Activated naive CD8-positive, alpha-beta T cell treated with anti-CD3 and anti-CD28 coated beads, Interleukin-2, amount 50 U/mL, for 24 hours (primary cell): ENCODE measurements at places on chromosomes 11 and 22.

- H3K36me3 ChIP-seq: no peaks in the 10 kb centered on the region
- no peak overlapping the region for H3K27ac ChIP-seq
- DNase-seq: no peak
These were observed 232.6 kb downstream of the FAT3 start for GRCh38 chr11:92457250-92457649.

DNA sequence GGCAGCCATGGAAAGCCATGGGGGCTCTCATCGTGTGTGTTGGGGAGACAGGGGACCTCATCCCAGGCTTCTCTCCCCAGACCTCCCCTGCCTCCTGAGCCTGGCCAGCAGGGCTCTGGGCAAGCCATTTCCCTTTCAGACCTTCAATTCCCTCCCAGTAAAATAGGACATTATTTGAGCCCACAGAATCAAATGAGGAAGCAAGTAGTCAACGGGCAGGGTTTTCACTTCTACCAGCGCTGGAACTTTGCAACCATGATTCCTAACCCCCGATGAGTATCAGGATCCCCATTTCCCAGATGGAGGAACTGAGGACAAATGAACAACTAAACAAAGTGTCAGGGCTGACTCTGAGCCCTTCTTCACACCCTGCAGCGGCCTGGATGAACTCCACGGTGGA is 48.9 kb upstream of the TCF20 start:
- DNase-seq: no peak
- H3K27me3 ChIP-seq: peaks cover 4% of the 10 kb centered on the region
- H3K4me3 ChIP-seq: no peak overlapping the region
- H3K27ac ChIP-seq: no peak overlapping the region
- peaks cover 27% of the 10 kb centered on the region for H3K4me1 ChIP-seq

GRCh38 chr11:7582338-7582985 is 68.7 kb downstream of the PPFIBP2 start:
- H3K36me3 ChIP-seq: peaks cover 3% of the 10 kb centered on the region
- no peak overlapping the region for H3K4me3 ChIP-seq
- no peak overlapping the region for H3K27ac ChIP-seq
- peaks cover 18% of the 10 kb centered on the region for H3K4me1 ChIP-seq

GRCh38 chr11:95140397-95141033 is 50.9 kb downstream of the ENDOD1 start:
- no peak overlapping the region for H3K4me3 ChIP-seq
- H3K4me1 ChIP-seq: peaks cover 30% of the 10 kb centered on the region
- H3K36me3 ChIP-seq: no peaks in the 10 kb centered on the region
- peaks cover 10% of the 10 kb centered on the region for H3K27me3 ChIP-seq
- DNase-seq: no peak
- H3K27ac ChIP-seq: no peak overlapping the region

DNA sequence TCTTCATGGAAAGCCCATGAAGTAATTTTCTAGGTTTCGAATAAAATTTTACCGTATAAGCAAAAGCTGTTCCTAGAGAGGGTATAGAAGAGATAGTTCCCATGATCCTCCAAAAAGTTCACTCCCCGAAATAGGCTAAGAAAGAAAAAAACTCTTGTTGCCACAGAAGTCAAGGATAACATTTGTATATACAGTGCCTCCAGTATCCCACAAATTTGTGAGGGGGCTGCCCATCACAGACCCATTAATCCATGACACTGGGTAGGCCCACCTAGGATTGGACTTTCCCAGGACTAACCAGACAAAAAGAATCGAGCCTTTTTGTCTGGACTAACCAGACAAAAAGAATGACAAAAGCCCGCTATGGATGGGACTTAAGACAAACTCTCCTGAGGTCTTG is 233.0 kb downstream of the DDX10 start:
- no peaks in the 10 kb centered on the region for H3K27me3 ChIP-seq
- peaks cover 13% of the 10 kb centered on the region for H3K4me1 ChIP-seq
- H3K27ac ChIP-seq: no peak overlapping the region
- DNase-seq: no peak

DNA sequence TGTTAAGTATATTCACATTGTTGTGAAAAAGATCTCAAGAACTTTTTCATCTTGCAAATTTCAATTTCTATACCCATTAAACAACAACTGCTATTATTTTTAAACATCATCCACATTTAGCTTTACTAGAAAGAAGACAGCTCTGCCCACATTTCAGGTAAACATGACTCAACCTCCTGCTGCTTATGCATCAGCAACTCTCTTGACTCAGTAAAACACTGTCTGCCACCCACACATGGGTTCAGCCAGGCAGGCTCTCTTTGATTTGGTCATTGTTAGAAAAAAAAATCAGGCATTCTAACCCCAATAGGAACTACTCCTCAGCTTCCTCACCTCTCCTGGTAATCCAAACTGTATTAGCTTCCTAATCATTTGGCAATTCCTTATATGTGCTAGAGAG is 5.1 kb upstream of the ENDOD1 start:
- no peak overlapping the region for H3K4me3 ChIP-seq
- peaks cover 46% of the 10 kb centered on the region for H3K4me1 ChIP-seq
- H3K27me3 ChIP-seq: no peaks in the 10 kb centered on the region
- peak overlapping the region; percentile 48 for H3K27ac ChIP-seq

DNA sequence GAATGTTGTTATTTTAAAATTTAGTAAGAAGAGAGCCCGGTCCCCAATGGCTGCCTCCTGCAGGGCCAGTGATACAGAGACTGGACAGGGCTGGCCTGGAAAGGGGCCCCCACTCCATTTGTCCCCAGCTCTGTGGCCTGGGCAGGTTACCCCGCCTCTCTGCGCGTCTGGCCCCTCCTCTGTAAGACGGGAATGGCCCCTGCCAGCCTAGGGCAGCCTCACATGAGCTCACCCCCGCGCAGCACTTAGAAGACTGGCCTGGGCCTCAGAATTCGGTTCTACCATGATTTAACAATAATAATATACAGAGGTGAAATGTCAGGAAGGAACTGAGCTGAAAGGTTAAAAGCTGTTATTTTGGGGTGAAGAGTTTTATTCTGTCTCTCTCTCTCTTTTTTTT is 1.3 kb downstream of the APOBEC3G start:
- no peak for DNase-seq
- H3K27ac ChIP-seq: peak overlapping the region; percentile 93
- peaks cover 76% of the 10 kb centered on the region for H3K4me1 ChIP-seq

DNA sequence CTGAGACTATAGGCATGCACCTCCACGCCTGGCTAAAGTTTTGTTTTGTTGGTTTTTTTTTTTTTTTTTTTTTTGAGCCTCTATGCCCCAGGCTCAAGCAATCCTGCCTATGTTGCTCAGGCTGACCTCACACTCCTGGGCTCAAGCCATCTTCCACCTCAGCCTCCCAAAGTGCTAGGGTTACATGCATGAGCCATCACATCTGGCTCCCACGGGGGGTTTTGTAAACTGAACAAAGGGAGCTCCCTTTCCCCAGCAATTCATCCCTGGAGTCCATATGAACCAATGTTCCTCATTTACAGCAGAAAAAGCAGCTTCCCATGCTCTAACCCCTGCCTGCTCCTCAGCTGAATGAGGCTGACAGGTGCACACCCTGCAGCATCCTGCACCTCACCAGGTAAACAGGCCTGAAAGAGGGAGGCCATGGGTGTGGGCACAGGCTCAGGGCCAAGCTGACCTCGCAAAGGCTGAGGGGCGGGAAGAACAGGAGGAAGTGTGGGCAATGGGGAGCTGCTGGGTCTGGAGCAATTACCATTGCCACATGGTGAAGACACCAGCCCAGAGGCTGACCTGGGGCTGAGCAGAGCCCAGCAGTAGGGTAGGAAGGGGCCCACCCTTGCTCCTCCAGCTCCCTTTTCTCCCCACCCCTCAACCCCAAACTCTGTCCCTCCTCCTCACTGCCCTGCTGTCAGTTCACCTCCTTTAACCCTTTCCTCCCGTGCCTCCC is 58.2 kb downstream of the RBX1 start:
- no peaks in the 10 kb centered on the region for H3K36me3 ChIP-seq
- no peaks in the 10 kb centered on the region for H3K4me1 ChIP-seq
- no peak overlapping the region for H3K4me3 ChIP-seq

- no peaks in the 10 kb centered on the region for H3K36me3 ChIP-seq
- DNase-seq: no peak
- H3K27ac ChIP-seq: no peak overlapping the region
These were observed 77.0 kb upstream of the SLC25A18 start for GRCh38 chr22:17486313-17486712.

GRCh38 chr11:44190883-44191230 is 95.4 kb downstream of the EXT2 start:
- H3K4me1 ChIP-seq: peaks cover 23% of the 10 kb centered on the region
- H3K4me3 ChIP-seq: no peak overlapping the region
- DNase-seq: no peak
- H3K27me3 ChIP-seq: no peaks in the 10 kb centered on the region

GRCh38 chr22:24588381-24588756 is 4.5 kb downstream of the LRRC75B start:
- H3K4me1 ChIP-seq: peaks cover 5% of the 10 kb centered on the region
- no peak for DNase-seq
- no peaks in the 10 kb centered on the region for H3K36me3 ChIP-seq
- H3K4me3 ChIP-seq: no peak overlapping the region
- peaks cover 10% of the 10 kb centered on the region for H3K27me3 ChIP-seq

GRCh38 chr11:44208976-44209603 is 100.8 kb downstream of the ALX4 start:
- no peaks in the 10 kb centered on the region for H3K27me3 ChIP-seq
- no peak overlapping the region for H3K4me3 ChIP-seq
- peaks cover 61% of the 10 kb centered on the region for H3K36me3 ChIP-seq
- no peaks in the 10 kb centered on the region for H3K4me1 ChIP-seq
- no peak for DNase-seq

DNA sequence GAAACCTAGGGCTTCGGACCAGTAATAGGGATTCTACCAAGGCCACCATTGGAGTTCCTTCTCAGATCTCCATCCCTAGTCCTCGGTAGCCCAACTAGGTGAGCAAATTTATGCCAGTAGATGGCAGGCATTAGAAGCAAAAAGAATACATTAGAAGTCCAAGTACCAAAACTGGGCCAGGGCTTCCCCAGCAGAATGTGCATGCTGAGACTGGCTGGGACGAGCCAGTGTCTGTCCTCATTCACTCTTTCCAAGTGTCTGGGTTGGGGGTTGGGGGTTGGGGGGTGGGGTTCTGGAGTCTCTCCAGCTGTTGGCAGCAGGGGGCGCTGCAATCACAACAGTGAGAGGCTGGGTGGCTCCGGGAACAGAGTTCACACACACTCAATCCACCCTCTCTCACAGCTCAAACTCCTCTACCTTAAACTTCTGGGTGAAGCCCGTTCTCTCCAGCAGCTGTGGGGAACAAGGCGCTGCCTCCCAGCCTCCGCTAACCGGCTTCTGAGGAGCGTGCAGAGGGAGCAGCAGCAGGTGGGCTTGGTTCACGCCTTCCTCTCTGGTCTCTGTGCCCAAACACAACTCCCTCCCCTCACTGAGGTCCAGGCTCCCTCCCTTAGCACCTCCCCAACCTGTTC is 57.5 kb downstream of the BTG4 start:
- H3K4me1 ChIP-seq: no peaks in the 10 kb centered on the region
- no peaks in the 10 kb centered on the region for H3K36me3 ChIP-seq
- no peak overlapping the region for H3K4me3 ChIP-seq
- H3K27ac ChIP-seq: no peak overlapping the region
- DNase-seq: peak; percentile 82

DNA sequence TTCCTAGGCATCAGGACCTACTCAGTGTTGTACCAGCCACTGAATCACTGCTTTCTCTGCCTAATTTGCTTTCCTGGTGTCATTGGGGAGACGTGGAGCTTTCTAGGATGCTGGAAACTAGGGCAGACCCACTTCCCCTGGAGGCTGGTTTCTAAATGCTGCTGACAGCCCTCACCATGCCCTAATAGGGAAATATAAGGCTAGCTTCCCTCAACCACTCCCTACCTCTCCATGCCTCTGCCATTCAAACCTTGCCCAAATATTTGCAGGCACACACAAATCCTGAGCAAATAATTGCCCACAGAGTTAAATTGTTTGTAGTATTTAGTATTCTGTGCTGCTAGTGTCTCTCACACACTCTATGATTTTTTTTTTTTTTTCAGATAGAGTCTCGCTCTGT is 310.2 kb downstream of the DDX10 start:
- no peak overlapping the region for H3K27ac ChIP-seq
- no peaks in the 10 kb centered on the region for H3K27me3 ChIP-seq
- H3K4me3 ChIP-seq: no peak overlapping the region
- DNase-seq: no peak

- H3K27ac ChIP-seq: no peak overlapping the region
- peaks cover 3% of the 10 kb centered on the region for H3K27me3 ChIP-seq
- no peaks in the 10 kb centered on the region for H3K36me3 ChIP-seq
- H3K4me3 ChIP-seq: no peak overlapping the region
These were observed 44.2 kb upstream of the MICAL2 start for GRCh38 chr11:12066056-12066798.

GRCh38 chr11:86575927-86576326 is 96.5 kb downstream of the ME3 start:
- no peak for DNase-seq
- H3K27me3 ChIP-seq: no peaks in the 10 kb centered on the region
- H3K4me3 ChIP-seq: no peak overlapping the region
- no peaks in the 10 kb centered on the region for H3K4me1 ChIP-seq
- no peak overlapping the region for H3K27ac ChIP-seq

DNA sequence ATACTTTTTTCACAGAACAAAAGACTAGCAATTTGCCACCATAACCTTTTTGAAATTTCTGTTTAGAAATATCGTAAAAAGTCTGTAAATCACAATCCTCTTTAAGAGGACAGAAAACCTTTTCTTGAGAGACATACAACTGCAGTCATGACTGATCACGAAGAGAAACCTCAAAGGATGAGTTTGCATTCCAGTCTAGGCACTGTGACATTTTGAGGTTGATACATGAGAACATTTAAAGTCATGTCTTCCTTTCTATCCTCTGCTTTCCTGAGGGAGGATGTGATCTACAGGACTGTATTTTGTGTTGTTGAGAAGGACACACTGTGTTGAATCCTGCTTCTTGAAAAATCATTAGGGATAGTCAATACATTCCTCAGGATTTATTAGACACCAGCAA is 476.7 kb upstream of the CCDC179 start:
- no peaks in the 10 kb centered on the region for H3K27me3 ChIP-seq
- no peaks in the 10 kb centered on the region for H3K4me1 ChIP-seq
- no peaks in the 10 kb centered on the region for H3K36me3 ChIP-seq
- DNase-seq: no peak
- H3K4me3 ChIP-seq: no peak overlapping the region

GRCh38 chr11:62512961-62513360 is 33.6 kb downstream of the AHNAK start:
- peaks cover 5% of the 10 kb centered on the region for H3K4me1 ChIP-seq
- no peak overlapping the region for H3K4me3 ChIP-seq
- DNase-seq: no peak
- peaks cover 2% of the 10 kb centered on the region for H3K27me3 ChIP-seq
- H3K36me3 ChIP-seq: peaks cover 4% of the 10 kb centered on the region

- no peak overlapping the region for H3K27ac ChIP-seq
- no peak overlapping the region for H3K4me3 ChIP-seq
- peaks cover 25% of the 10 kb centered on the region for H3K4me1 ChIP-seq
- H3K27me3 ChIP-seq: peaks cover 14% of the 10 kb centered on the region
These were observed 43.0 kb downstream of the CACNA1I start for GRCh38 chr22:39613549-39613921.
